Activated naive CD4-positive, alpha-beta T cell treated with anti-CD3 and anti-CD28 coated beads, Interleukin-2, amount 10 ng/mL, durations not matched to agents 5 hours and 36 hours (primary cell): ENCODE measurements at places on chromosomes 12 and 14. TPM values are rescaled to one million over a fixed set of nuclear protein-coding genes. Genes with fewer than 3 reads are reported as not detected.

DGLUCY gene
- 98.6 TPM for total RNA-seq

COX8C gene
- total RNA-seq, result not detected

TRMT5 gene
- 7.9 TPM for total RNA-seq

STRAP gene
- 72.9 TPM for total RNA-seq

CD163 gene
- not detected for total RNA-seq

GON7 gene
- total RNA-seq, result 15.2 TPM

EFCAB11 gene
- 7.0 TPM for total RNA-seq

RAB5B gene
- 68.5 TPM for total RNA-seq

WASHC4 gene
- total RNA-seq, result 43.5 TPM

KRT6B gene
- total RNA-seq, result not detected

RNASE2 gene
- total RNA-seq, result not detected

CMKLR1 gene
- not detected for total RNA-seq

C1RL gene
- 25.9 TPM for total RNA-seq

TDRD9 gene
- 0.39 TPM for total RNA-seq
